Right hindlimb (tissue), 1 donor: ENCODE measurements at places on chromosomes 7 and 10.

DNA sequence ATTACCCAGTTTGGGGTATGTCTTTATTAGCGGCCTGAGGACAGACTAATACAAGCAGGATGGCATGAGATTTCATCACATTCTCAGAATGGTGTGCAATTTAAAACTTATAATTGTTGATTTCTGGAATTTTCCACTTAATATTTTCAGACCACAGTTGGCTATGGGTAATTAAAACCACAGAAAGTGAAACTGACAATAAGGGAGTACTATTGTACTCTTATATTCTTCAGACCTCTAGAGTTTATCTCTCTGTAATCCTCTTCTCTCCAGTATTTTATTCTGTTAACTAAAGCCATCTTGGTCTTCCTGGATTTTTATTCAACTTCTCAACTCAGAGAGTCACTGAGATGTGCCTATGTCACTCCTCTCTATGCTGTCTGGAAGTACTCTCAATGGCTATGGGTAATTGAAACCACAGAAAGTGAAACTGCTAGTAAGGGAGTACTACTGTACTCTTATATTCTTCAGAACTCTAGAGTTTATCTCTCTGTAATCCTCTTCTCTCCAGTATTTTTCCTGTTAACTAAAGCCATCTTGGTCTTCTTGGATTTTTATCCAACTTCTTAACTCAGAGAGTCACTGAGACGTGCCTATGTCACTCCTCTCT is 118.3 kb downstream of the PPP1R17 start:
- no peak for DNase-seq

DNA sequence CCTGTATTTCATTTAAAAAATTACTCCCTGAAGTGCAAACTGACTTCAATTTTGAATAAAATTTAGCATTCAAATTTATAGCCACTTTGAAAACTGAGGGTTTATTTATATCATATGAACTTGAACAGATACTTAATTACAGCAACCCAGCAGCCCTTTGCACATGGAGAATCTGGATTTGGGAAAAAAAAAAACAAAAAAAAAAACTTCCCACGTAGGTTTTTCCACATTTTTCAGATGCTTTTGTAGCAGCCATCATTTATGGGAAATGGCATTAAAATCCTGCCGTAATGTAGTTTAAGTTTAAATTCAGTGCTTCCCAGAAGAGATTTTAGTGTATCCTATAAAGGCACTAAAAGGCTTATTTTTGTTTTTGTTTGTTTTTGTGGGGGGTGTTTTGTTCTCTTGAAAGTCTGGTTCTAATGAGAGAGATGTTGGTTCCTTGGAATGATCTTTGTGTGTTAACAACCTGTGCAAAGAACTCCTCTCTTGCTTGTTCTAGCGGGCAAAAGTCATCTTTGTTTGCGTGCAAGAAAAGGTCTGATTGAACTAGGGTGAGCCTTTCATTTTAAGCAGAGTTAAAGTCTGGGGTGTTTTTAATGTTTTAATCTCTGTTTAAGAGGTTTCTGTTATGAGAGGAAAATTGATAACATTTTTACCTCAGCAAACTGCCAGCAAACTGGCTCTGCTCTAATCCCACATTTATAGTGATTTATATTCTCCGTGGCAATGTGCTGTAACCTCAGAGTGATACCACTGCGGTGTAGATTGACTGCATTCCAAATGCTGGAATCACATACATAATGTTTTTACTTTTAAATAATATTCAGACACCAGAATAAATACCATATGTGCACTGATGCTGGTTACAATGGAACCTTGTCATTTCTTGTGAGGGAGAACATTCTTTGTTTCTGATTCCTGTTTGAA is 105.5 kb downstream of the WNT2 start:
- DNase-seq = no peak

DNA sequence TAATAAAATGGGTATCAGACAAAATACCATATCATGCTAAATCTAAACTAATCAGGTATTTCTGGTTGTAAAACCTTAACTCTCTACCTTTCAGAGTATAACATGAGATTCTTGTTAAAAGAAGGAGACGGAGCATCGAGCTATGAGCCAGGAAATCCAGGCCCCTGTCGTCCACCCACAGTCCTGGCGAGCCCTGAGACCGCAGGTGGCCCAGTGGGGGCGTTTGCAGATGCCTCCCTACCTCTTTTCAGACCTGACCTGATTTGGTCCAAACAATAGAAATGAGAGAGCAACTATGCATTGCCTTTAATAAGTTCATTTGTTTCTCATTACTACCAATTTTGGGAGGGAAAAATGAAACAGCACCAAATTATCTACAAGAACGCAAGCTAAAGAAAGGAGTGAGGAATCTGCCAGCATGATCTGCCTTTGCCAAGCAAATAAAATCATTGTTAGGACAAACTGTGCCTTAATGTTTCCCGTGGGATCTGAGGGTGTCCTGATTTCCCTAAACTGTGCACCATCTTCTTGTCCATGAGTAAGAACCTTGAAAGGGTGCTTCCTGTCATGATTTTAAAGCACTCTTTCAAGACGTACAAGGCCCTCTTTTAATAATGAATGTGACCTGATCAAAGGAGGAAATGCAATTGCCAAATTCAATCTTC is 166.7 kb downstream of the TCERG1L start:
- no peak for DNase-seq

DNA sequence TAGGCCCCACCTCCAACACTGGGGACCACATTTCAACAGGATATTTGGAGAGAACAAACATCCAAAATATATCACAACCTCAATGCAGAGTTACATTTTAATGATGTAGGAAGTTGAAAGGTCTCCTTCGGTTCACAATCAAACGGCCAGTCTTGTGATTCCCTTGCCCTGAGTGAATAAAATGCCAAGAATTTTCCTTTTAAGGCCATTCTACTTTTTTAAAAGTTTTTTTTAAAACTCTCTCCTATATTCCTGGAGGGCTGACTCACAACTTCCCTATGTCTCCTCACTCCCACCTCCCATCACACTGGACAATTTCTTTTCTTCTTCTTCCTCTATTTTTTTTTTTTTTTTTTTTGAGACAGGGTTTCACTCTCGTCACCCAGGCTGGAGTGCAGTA is 693.6 kb upstream of the AUTS2 start:
- no peak for DNase-seq

GRCh38 chr7:140544388-140544826 is 65.1 kb upstream of the MKRN1 start:
- no peak for DNase-seq

DNA sequence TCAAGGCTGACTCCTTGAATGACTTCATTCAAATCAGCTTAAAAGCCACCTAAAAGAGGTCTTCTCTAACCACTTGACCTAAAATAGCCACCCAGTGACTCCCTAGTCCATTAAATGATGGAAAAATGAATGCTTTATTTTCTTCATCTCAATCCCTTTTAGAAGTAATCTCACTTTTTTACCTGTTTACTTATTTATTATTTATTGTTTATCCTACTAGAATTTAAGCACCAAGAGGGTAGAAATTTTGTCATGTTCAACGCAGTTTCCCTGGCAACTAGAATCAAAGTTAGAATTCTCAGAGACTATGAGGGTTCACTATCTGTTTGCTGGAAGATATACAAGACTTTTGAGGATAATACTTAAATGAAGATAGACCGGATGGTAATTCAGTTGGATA is at the start of gene LIPJ:
LIPJ (plus strand) TSS at position 301 of the 400 bp plus-strand sequence. CDS start 3,926 bp downstream, outside the sequence.
- DNase-seq = no peak

DNA sequence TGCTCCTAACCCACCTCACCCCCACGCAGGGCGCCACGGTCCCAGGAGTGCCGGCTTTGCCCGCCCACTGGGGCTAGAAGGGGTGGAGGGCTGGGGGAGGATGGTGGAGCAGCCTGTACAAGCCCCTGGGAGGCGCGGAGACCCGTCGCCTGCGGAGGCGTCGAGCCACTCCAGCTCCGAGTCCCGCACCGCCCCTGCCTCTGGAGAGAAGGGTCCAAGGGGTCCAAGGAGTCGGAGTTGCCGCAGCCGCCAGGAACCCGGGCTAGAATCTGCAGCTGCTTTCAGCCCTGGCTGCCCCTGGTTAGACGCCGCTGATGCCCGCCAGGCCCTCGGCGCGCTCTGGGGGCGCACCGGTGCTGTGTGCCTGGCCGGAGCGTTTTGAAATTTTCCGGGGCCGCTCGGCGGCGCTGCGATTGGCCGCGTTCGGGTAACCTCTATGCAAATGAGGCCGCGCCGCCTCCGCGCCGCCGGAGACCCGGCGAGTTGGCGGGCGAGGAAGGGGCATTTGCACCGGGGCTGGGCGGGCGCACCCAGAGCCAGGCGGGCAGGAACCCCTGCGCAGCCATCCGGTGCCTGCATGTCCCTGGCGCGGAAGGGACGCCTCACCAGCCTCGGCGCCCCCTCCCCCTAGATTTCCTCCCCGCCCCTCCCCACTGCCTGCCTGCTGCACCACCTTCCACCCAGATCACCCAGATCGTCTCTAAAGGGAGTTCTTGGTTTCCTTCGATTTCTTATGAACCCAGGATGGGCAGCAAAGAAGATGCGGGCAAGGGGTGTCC is at the start of gene HMX2:
HMX2 (plus strand) TSS at position 502 of the 779 bp plus-strand sequence; CDS start at position 745, 243 bp downstream.
- DNase-seq = no peak

DNA sequence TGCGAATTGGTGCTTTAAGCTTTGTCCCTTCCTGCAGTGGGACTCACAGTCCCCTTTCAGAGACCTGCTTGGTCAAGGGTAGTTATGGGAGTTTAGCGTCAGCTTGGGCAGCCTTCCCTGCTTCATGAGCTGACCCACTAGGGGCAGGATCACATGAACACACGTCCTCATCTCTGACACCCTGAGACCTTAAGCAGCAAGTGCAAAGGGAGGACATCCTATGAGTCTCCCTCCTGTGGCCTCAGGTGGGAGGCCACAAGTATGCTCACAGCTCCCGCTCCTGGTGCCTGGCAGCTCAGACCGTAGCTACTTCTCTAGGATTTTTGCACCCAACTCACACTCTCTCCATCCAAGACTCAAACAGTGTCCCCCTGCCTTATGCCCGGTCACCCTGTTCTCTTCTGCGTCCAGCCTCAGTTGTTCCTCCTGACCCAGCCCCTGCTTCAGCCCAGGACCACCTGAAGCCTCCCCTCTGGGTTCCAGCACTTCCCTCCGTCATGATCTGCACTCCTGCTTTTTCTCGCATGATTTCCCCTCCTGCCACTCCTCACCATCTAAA is 136.6 kb upstream of the FAM20C start:
- DNase-seq = no peak

- no peak for DNase-seq
These were observed 12.4 kb upstream of the SEC24C start for GRCh38 chr10:73731588-73732375.

DNA sequence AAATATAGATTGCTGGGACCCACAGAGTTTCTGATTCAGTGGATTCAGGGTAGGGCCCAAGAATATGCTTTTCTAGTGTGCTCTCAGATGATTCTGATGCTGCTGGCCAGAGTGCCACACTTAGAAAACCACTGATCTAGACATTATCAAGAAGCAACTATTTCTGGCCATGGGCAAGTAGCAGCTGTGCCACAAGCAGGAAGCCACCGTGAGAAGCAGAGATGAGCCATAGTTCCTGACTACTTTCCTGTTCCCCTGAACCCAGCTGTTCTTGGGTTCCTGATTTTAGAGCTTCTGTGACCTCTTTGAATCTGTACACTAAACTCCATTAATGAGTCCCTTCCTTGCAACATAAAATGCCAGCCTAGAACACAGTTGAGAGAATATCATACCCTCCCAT is 38.1 kb upstream of the PIK3AP1 start:
- DNase-seq = no peak

DNA sequence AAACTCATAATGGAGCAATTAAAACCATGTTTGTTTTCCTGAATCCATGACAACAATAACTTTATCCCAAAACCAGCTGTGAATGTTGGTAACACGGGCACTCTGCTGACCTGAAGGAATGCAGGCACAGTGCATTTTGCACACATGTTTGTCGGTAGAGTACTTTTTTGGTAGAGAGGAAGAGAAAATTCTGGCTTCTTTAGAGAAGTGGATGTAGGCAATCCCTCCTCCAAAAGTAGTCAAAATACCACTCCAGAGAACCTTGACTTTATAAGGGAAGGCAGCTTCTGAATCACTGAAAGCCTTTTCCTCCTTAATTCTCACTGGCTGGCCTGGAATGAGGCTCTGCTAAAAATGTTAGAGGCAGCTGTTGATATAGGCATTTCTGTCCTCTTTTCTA is 15.8 kb upstream of the ACTA2 start:
- no peak for DNase-seq

DNA sequence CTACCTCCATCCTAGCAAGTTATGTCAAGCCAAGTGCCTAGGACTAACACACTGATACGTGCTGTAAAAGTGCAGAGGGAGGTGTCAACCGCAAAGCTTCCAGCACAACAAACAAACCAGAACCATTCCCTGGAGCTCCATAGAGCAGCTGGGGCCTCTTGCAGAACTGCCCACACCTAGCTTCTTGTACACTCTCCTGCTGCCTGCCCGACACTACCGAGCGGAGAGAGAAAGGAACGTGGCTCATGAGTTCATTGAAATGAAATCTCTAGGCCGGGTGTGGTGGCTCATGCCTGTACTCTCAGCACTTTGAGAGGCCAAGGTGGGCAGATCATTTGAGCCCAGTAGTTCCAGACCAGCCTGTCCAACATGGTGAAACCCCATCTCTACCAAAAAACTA is 73.5 kb downstream of the MKI67 start:
- no peak for DNase-seq

DNA sequence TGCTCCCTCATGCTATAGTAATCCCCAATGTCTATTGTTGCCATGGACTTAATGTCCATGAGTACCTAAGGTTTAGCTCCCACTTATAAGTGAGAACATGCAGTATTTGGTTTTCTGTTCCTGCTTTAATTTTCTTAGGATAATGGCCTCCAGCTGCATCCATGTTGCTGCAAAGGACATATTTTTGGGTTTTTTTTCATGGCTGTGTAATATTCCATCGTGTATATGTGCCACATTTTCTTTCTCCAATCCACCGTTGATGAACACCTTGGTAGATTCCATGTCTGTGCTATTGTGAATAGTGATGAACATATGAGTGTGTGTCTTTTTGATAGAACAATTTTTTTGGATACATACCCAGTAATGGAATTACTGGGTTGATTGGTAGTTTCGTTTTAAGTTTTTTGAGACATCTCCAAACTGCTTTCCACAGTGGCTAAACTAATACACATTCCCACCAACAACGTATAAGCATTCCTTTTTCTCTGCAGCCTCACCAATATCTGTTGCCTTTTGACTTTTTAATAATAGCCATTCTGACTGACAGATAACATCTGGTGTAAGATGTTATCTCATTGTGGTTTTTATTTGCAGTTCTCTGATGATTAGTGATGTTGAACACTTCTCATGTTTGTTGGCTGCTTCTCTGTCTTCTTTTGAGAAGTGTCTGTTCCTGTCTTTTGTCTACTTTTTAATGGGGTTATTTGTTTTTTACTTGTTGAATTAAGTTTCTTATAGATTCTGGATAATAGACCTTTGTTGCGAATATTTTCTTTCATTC is 68.8 kb upstream of the IFRD1 start:
- DNase-seq = no peak

DNA sequence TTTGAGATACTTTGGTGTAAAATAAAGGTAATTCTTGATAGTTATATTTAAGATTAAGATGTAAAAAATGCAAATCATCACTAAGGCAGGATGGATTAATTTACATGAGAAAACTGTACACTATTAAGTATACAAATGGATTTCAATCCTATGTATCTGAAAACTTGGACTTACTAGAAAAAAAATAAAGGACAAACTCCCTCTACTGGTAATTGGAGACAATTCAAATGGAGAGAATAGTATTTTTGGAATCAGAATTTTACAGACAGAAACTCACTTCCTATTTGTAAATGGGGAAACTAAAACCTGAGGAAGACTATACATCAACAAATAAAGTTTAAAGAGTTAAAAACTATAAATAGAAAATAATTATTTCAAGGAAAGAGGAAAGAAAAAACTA is 62.6 kb downstream of the CUL2 start:
- no peak for DNase-seq
